CD4-positive, alpha-beta T cell treated with Interleukin-4 for 4 hours (primary cell): ENCODE measurements at places on chromosomes 6 and 20.

GRCh38 chr6:46676604-46677313 is 10.9 kb upstream of the TDRD6 start:
- no peak for DNase-seq

- no peak for DNase-seq
These were observed 5.7 kb downstream of the EBF4 start for GRCh38 chr20:2698186-2698817.

GRCh38 chr20:9999645-10000044 is 35.1 kb upstream of the ANKEF1 start:
- no peak for DNase-seq

- DNase-seq = no peak
These were observed 924.1 kb downstream of the EPHA7 start for GRCh38 chr6:92495242-92495641.

- no peak for DNase-seq
These were observed 15.0 kb downstream of the ARFGEF3 start for GRCh38 chr6:138176652-138177232.

DNA sequence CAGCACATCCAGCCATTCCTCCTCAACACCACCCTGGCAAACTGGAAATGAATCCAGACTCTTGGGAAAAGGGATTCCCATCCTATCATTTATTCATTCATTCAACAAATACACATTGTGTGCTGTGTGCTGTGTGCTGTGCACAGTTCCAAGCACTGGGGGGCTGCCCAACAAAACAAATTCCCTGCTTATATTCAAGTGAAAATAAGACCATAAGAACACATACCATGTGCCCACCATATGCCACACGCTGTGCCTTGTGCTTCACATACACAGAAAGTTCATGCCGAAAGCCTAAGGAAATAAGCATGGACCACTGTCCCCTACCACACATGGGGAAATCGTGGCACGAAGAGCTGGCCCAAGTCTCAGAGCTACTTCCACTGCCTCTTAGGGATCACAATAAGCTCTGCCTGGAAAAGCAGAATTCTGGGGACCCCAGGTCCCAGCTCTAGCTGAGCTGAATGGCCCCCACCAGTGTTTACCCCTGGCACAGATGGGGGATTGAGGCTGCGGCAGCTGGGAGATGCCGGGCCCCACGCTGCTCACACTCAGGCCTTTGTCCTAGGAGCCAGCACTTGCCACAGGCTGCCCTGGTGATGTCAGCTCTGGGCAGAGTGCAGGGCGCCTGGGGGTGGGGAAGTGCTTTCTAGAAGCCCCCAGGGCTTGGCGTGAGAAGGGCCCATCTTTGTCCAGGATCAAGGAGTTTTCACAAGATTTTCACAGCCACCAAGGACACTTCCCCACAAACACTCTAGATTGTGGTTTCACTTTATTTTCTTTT is 99.6 kb downstream of the PREX1 start:
- DNase-seq = no peak

GRCh38 chr6:156021746-156022396 is 566.2 kb upstream of the NOX3 start:
- DNase-seq = no peak

DNA sequence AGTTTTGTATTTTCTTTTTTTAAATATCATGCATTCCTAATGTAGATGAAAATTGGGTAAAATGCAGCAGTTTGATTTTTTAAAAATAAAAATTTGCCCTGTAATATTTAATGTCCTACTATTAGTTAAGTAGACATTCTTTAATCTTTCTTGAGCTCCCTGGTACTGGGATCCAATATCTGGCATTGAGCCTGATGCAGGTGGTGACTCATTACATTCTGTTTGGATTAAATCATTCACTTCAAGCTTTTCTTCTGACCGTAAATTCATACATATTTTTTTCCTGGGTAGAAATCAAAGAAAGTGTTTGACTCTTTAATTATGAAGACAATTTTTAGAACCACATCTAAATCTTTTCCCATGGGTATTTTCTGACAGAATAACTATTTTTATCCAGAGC is 768.8 kb upstream of the SLC35B3 start:
- no peak for DNase-seq

GRCh38 chr6:166257911-166258318 is 50.3 kb downstream of the PRR18 start:
- peak; percentile 21 for DNase-seq

GRCh38 chr6:12580290-12580689 is 136.3 kb upstream of the PHACTR1 start:
- no peak for DNase-seq

DNA sequence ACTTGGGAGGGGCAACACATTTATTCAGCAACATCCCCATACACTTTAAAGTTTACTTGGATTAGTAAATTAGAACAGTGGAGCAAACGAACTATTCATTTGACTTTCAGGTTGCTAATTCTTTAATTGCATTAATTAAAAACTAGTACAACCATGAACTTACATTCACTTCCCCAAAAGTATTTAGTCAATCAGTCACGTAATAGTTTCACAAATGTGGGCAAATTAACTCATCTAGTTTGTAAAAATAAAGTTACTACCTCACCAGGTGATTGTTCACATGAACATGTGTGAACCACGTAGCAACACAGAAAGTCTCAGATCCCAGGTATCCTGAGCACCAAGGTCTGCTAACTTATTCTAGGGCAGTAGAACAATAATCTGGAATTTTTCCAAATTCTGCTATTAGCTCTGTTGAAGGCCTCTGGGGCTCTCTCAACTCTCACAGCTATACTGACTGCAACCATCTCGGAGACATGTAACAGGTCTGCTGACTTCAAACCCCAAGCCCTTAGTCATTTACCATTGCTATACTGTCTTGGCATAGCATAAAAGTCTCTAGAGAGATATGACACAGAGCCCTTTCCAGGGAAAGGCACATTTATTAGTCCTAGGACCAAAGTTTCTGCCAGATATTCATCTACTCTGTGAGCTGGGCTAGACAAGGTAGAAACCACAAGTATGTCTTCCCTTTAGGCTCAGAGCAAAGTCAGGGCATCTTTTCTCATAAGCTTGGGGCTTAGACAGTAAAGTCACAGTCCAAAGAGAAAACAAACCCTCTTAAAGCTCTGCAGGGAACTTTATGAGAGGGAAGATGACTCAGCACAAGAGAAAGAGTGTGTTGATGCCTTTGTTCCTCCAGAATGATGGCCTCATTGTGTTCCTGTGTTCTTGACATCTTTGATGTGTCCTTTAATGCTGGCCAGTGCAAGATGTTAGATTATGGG is 50.9 kb upstream of the CCDC28A start:
- DNase-seq = no peak

GRCh38 chr6:63930848-63931247 is 295.2 kb downstream of the PHF3 start:
- no peak for DNase-seq

DNA sequence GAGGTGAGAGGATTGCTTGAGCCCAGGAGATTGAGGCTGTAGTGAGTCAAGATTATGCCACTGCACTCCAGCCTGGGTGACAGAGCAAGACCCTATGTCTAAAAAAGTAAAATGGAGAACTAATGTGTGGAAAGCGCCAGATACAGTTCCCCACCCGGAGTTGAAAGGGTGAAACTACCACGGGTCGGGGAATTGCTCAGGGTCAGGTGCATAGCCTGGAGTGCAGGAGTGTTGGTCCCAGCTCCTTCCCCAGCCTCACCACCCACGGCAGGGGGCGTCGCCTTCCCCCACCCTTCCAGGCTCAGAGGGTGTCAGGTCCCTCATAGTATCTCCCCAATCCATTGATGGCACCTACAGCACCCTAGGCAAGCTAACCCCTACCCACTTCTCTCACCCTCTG is 26.1 kb downstream of the C20orf203 start:
- no peak for DNase-seq

DNA sequence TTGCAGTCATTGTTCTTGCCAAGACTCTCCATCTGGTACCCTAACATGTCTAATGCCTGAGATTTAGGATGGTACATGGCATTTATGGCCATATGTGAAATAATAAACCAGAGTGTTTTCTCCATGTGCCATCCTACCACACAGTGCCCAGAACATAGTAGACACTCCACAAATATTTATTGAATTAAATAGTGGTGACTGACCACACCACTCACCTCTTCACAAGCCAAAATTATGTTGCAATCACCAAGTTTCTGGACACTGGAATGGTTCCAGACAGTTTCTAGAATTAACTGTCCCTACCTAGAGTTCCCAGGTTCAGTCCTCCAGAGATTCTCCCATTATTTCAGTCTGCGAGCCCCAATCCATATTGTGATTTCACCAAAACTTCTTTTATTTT is 427.3 kb downstream of the KIF16B start:
- no peak for DNase-seq

GRCh38 chr6:31734247-31734820 is 2.0 kb downstream of the CLIC1 start:
- no peak for DNase-seq

- DNase-seq = peak; percentile 95
These were observed 117.2 kb upstream of the BACH2 start for GRCh38 chr6:90413867-90414266.
